Stimulated activated CD4-positive, alpha-beta T cell treated with anti-CD3 and anti-CD28 coated beads, TNF-alpha, amount 100 ng/mL, for 4 hours (primary cell): ENCODE measurements at places on chromosomes 5 and 9.

- DNase-seq: no peak
These were observed 258.7 kb upstream of the ACTBL2 start for GRCh38 chr5:57741336-57741735.

GRCh38 chr5:64680289-64680688 lies 10.0 kb upstream of the SHISAL2B start:
- DNase-seq: no peak

- DNase-seq: no peak
These were observed 194.9 kb downstream of the ATP10B start for GRCh38 chr5:160657068-160657507.

DNA sequence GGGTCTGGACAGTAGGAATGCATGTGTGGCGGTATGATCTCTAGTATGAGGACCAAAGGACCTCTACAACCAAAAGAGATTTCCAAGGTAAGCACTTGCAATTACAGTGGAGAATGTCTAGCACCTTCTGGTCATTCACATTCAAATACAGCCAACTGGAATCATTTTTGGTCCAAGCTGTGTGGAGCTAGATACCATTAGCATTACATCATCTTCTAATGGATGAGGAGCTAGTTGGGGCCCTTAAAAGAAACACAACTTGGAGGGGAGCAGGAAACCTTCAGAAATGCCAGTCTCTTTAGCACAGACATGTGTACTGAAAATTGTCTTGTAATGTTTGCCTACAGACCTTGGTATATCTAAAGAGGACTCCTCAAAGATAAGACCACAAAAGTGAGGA lies 244.7 kb downstream of the BNC2 start:
- DNase-seq: no peak

DNA sequence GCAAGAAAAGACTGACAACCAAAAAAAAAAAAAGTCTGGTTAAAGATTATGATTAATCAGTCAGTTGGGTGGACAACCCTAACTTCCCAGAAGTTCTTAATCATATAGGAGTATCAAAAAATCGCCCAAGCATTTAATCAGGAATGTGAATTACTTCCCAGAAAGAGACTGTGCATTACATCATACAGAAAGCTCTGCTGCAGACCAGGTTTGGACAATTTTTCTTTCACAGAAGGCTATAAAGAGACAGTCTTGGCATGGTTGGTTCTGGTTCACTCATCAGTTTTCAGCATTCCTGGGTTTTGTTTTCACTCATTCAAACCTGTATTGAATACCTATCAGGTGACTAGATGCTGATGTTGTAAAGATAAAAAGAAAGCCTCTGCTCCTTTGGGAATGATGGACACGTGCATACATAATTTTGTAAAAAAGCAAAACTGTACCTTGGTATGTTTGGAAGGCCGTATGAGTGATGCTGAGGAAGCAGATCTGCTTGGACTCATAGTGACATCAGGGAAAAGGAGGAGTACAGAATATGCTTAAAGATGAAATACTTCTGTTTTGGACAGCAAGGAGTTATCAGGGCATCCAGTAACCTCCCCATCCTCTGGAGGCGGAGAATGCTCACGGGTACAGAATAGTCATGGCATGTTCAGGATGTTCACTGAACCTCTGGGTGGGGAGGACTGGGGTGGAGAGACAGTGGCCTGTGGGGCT lies 178.4 kb downstream of the GNA14 start:
- DNase-seq: no peak

DNA sequence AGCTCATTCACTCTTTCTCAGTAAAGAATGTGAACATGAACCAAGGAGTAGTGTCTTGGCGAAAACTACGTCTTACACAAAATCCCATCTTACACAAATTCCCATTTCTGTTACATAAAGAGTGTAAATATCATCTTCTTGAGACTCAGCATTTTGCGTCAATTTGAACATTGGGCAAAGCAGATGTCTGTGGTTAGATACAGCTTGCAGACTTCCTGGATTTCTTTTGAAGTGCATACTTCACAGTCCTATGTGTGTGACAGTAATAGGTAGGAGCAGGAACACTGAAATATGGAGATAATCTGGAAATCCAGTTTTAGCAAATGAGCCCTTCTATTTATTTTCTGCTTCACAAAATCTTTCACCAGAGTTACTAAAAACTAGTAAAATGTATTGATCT lies 58.8 kb downstream of the C6 start:
- DNase-seq: no peak

- DNase-seq: no peak
These were observed 6.6 kb downstream of the TJP2 start for GRCh38 chr9:69180670-69181069.

DNA sequence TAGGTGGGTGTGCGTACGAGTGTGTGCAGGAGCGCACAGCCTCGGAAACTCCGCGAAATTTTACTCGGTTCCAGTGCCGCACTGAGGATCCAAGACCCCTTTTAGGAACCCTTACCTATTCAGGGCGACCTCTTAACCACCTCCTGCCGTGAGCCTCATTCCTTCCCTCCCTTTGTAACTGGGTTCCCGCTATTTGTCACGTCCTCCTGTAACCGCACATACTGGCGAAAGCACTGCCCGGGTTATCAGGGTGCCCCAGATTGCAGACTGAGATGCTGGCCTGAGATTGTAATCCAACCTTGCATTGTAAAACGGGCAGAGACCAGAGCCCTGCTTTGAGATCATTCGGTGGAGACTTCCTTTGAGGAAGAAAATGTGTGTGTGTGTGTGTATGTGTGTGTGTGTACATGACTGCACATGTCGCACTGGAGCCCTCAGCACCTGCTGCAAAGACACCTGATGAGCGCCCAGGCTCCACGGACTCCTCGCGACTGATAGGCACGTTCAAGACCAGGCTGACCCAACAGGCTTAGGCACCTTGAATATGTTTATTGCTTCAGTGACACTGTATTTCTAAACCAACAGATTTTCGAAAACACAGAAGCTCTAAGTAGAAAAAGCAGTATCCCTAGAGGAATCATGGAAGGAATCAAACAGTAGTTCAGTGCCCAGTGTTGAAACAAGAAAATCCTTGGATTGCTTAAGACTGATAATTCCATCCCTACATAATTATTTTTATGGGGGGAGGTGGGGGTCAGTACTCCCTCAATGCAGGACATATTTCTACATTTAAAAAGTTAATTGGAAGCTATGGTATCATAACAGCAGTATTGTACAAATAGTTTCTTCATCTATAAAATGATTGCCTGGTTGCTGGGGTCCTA lies 86.5 kb upstream of the TNFAIP8 start:
- no peak for DNase-seq

DNA sequence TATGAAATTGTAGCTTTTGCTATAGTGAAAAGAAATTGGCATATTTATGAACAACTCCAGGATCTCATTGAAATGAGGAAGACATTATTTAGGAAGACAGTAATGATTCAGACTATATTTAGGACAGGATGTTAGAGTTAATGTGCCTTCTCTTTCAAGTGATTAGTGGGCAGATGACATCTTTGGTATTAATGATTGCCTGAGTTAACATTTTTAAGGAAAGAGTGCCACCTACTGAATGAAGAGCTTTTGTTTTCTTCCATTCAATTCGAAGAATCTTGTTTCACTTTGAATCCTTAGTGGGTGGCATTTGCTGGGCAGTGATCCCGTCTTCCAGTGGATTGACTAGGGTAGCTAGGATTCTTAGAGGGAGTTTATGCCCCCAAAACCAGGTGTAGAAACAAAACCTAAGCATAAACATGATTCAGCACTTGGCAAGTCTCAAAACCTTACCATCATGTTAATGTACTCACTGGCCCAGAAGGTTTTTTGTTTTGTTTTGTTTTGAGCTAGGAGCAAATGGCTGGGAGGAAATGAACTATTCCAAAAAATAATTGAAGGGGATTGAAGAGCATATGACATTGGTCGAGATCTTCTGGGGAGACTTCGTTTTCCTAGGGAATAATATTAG lies 23.2 kb downstream of the MAP3K1 start:
- no peak for DNase-seq

- no peak for DNase-seq
These were observed 315.2 kb upstream of the CDH6 start for GRCh38 chr5:30878296-30878695.

GRCh38 chr5:74950836-74951515 lies 84.8 kb upstream of the FAM169A start:
- no peak for DNase-seq

GRCh38 chr5:57413145-57413544 lies 69.5 kb downstream of the ACTBL2 start:
- DNase-seq: no peak

DNA sequence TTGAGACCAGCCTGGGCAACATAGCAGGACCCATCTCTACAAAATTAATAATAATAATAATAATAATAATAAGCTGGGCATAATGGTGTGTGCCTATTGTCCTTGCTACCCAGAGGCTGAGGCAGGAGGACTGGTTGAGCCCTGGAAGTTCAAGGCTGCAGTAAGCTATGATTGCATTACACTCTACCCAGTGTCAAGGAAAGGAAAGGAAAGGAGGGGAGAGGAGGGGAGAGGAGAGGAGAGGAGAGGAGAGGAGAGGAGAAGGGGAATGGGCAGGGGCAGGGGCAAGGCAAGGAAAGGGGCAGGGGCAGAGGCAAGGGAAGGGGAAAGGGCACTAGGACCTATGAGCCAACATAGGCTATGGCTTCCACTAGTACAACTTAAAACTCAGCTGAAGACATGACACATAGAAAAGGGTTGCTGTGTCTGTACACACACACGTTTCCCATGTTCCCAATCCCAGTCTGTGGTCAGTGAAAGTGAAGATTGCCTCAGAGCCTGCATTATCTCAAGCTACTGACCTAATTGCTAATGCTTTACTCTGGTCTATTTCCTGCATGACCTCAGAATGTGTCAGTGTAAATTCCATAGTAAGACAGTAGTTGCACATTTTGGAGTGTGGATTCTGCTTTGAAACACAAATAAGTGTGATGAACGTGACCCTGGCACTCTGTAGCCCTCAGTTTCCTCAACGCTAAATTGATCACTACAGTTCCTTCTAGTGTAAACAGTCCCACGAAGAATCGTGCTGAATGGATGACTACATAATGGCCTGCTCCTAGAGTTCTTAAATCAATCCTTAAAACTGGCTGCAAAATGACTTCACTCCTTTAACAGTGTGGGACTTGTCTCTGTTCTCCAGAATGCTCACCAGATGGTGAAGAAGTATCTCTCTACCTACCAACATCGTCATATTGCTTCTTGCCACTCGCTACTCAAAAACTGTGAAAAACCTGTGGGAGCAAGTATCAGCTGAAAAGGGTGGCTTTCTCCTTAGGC lies 497.0 kb downstream of the RAB3C start:
- DNase-seq: no peak

DNA sequence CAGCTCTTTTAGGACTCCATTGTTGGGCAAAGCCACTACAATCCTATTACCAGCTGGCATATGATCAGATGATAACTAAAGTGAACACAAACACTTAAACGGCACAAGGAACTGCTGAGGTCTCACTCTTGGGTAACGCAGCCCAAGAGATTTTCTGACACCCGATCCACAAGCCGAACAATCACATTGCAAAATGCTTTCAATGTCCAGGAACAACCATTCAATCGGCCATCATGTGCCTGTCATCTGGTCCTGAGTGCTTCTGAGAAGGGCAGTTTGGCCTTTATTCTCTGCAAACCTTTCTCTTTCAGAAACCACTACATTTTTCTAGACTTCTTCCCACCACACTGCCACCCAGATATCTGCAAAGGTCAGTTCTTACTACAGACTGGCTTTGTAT lies 283.1 kb downstream of the GLIS3 start:
- DNase-seq: no peak

DNA sequence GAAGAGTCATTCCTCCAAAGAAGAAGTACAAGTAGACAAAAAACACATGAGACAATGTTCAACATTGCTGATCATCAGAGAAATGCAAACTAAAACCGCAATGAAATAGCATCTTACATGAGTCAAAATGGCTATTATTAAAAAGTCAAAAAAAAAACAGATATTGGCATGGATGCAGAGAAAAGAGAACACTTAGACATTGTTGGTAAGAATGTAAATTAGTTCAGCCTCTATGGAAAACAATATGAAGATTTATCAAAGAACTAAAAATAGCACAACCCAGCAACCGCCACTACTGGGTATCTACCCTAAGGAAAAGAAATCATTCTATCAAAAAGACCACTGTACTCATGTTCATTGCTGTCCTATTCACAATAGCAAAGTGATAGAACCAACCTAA lies 157.5 kb downstream of the CHSY3 start:
- DNase-seq: no peak

- DNase-seq: no peak
These were observed 48.8 kb downstream of the PAPPA start for GRCh38 chr9:116202219-116202912.

DNA sequence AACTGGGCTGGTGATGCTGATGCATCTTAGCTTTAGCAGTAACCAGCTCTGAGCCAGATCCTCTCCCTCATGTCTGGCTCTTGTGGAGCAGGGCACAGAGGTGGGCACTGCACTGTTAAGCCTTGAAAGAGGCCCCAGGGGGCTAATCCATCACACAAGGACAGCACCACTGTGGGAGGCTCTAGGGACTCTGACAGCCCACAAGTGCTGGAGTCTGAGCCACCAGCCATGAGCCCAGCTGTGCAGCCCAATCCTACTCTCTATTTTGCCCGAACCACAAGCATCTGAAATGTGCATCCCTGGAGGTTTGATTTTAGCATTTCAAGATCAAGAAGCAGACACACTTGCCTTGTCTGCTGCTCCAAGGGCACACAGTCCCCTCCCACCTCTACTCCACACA lies 407.1 kb upstream of the TRPC7 start:
- no peak for DNase-seq

- no peak for DNase-seq
These were observed 287.4 kb downstream of the ARHGAP26 start for GRCh38 chr5:143057580-143057999.

GRCh38 chr9:126377536-126377935 lies 50.9 kb downstream of the MVB12B start:
- no peak for DNase-seq

DNA sequence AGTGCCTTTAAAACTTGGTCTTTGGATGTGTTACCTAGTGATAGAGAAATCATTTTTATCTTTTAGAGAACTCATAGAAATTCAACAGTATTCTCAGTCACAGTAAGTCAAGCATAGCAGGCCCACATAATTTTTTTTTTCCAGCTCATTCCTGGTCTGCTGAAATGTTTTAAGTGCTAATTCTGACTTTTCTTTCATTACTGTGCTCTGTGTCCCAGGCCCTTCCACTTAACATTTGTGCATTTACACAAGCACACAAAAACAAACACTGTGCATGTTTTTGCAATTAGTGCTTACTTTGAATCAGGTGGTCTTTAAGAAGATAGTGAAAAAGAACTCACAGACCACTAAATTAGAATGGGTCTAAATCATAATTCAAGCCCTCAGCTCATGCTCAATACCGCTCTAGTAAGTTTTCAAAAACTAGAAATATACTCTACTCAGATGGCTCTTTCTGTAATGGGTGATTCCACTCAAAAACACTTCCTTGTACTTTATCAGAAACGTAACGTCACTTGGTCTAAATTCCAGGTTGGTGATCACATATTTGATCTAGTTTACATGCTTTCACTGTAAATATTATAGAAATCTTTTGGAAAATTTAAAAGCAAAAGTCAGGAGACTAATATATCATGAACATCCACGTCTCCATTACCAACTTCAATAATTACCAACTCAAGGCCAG lies 107.8 kb downstream of the PCSK5 start:
- DNase-seq: no peak

GRCh38 chr5:176620333-176620981 lies 9.9 kb downstream of the SNCB start:
- no peak for DNase-seq

- no peak for DNase-seq
These were observed 2.0 kb upstream of the APBA1 start for GRCh38 chr9:69674112-69674685.
